ENCODE measurements at places on chromosomes 16 and 17. TPM values are rescaled to one million over a fixed set of nuclear protein-coding genes. Genes with fewer than 3 reads are reported as not detected.

Gene PSMD11
- total RNA-seq: 72.8 TPM

GRCh38 chr17:76271669-76272540 lies 6.8 kb downstream of the UBALD2 start:
- DNase-seq: no peak

GRCh38 chr17:65914784-65915342 lies 277.1 kb downstream of the CEP112 start:
- no peak for DNase-seq

GRCh38 chr16:87236516-87237115 lies 80.6 kb downstream of the C16orf95 start:
- DNase-seq: no peak

GRCh38 chr16:87956365-87957231 lies 5.4 kb downstream of the BANP start:
- DNase-seq: peak; percentile 71

Measured in heart left ventricle (tissue), 16 donors.